OCI-LY7 (cell line): ENCODE measurements at places on chromosomes 3 and 15. TPM values are rescaled to one million over a fixed set of nuclear protein-coding genes. Genes with fewer than 3 reads are reported as not detected.

Gene MCF2L2
- total RNA-seq: 8.0 and 8.1 TPM in 2 replicates

Gene TRH
- total RNA-seq: not detected in 2 replicates

Gene SNURF
- 5.5 and 6.8 TPM in 2 replicates for total RNA-seq

Gene ICE2
- total RNA-seq: 78.1 and 80.1 TPM in 2 replicates

Gene ABCC5
- 24.8 and 27.2 TPM in 2 replicates for total RNA-seq
